Urinary bladder (tissue), 4 donors: ENCODE measurements at places on chromosomes 6 and 20.

- no peak for DNase-seq
These were observed 108.5 kb downstream of the DHX35 start for GRCh38 chr20:39070484-39071231.

DNA sequence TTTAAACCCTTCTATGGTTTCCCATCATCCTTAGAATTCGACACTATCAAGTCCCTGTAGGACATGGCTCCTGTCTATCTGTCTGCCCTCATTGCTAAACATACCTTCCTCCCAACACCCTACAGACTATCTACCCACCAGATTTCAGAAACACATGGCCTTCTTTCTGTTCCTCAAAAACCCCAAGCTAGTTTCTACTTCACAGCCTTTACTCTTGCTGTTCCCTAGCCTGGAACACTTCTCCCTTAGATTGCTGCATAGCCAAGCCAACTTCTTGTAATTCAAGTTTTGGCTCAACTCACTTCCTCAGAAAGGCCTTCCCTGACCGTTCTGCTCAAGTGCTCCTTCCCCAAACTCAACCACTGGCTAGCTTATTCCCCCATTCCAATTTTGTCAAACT, 156.2 kb downstream of the BTBD9 start:
- DNase-seq, result no peak

DNA sequence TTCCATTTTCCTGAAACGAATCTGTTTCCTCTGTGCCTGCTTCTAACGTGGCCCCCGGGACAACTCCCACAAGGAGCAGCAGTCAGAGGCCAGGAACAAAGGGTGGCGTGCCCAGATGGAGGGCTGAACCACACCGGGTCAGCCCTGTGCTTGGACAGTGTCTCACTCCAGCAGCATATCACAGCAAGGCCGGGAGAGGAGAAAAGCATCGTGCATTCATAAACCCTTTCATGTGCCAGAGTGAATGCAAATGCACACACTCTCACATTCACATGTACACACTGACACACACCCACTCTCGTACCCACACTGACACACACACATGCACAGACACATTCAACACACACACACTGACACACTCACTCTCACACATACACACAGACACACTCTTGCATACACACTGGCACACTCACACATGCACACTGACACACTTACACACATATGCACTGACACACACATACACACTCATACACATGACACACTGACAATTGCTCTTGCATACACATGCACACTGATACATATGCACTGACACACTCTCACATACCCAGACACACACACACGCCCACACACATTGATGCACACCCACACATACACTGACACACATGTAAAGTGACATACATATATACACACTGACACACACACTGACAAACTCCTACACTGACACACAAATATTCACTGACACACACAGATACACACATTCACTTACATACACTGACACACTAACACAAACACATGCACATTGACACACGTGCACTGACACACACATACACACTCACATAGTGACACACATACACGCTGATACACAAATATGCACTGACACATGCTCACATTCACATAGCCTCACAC, 237.0 kb downstream of the LRFN2 start:
- no peak for DNase-seq

DNA sequence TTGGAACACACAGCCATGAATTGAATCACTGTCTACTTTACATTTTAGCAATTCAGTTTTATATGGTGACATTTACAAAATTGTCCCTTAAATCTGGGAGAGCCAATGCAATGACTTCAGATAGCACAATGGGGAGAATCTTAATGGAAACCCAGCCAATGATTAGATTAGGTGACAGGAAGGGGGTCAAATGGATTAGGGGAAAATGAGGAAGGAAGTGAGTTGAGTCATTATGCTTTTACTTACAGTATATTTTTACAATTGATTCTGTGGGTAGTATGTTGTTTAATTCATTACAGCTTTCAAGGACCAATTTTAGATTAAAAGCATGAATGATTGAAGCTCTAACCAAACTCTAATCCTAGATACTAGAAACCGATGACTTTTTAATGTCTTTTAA, 229.8 kb downstream of the SOX4 start:
- no peak for DNase-seq

DNA sequence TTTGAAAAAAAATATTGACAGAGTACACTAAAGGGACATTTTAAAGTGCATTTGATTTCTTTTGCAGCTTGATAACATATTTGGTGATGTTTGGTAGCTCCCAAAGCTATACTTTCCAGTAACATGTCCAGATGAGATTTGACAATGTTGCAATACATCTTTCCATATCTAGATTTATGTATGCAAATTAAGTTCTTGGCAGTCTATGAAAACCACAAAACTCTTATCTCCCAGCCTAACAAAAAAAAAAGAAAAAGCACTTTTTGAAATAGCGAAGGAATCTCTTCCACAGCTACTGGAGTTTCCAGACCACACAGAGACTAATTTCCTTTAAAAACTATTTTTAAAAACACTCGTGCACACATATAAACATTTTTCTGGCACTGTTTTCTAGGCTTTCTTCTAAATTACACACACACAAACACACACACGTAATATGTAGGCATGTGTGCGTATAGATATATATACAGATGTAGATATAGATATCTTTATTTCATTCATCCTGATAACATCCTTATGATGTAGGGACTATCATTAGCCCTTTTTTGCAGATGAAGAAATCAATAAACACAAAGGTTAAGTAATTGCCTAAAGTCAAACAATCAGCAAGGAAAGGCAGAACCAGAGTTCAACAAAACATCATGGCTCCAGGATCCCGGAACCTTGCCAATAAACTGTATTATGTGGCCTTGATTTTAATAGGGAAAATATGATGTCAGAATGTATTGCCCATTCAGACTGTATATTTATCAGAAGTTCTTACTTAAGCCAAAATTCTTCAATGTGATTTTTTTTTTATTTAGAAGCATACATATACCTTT, 93.3 kb downstream of the ADGRB3 start:
- no peak for DNase-seq

- no peak for DNase-seq
These were observed 104.7 kb downstream of the BMP7 start for GRCh38 chr20:57161478-57162361.
